Stimulated activated CD4-positive, alpha-beta T cell treated with anti-CD3 and anti-CD28 coated beads, Interleukin-1b, Interleukin-23, amount 100 ng/mL, for 4 hours (primary cell): ENCODE measurements at places on chromosomes 11 and 22.

GRCh38 chr11:35257281-35257680 is 118.3 kb downstream of the CD44 start:
- no peak for DNase-seq

- no peak for DNase-seq
Observed at GRCh38 chr11:65452806-65453490, 30.4 kb downstream of the NEAT1 start.

DNA sequence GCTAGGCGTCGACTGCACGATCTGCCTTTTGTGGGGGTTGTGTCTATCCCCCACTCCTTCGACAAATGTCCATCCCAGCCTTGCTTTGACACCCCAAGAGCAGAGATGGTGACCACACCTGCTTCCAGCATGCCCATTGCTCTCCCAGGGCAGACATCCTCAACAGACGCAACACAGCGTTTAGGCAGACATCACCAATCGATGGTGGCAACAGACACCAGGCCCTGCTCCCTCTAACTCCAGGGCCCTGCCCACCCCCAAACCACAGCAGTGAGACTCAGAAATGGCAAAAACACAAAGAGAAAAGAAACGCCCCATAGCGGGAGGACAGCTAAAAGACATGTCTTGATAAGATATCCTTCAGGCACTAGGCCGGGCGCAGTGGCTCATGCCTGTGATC is 150.9 kb downstream of the CRYBB2 start:
- no peak for DNase-seq

DNA sequence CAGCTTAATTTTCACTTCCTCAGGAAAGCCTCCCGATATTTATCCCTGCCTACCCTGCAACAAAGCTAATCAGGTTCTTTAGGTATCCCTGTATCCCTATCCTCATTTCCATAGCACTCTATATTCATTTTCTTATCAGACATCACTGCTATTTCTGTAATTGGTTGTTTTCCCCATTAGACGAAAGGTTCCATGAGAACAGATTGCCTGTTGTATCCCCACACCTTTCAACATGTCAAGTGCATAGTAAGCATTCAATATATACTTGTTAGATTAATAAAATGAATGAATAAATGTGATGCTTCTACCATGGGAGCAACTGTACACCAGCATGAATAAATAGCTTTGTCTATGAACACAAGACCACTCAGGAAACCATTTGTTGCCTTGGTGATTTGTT is 499.8 kb downstream of the DLG2 start:
- no peak for DNase-seq

GRCh38 chr22:17562906-17563870 is at the start of gene SLC25A18:
SLC25A18 (plus strand) TSS chr22:17563498; CDS start chr22:17579945, 16,447 bp downstream.
- DNase-seq: no peak

GRCh38 chr11:69440876-69441275 is 40.6 kb upstream of the LINC01488 start:
- no peak for DNase-seq

DNA sequence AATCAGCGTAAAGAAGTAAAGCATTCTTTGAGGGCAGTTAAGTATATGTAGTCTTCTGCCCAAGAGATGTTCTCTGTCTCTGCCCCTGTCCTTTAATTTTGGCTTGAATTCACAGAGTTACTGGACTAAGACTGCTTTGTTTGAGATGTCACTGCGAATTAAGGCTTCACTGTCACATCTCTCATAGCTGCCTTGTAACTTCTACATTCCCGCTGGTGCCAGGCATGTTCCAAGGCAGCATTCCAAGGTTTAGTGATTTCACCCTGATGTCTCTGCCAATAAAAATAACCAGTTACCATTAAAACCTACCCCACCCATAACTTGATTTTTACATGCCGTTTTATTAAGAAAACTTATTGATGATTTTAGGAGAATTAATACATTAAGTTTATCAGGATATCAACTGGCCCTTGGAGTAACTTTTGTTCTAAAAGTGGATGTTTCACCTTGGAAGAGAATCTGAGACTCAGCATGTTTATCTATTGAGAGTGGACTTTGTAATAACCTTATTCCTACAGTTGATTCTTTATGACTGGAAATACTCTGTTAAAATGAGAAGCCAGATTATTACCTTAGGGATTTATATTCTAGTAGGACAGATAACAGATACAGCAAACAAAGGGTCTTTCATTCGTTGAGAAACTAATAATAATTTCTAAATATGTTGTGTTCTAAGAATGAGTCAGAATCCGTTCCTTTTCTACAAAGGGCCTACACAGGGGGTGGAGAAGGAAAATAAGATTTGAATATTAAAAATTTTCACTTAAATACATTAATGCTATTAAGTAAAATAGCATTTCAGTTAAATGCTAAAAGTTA is 110.2 kb downstream of the UVRAG start:
- DNase-seq: no peak

DNA sequence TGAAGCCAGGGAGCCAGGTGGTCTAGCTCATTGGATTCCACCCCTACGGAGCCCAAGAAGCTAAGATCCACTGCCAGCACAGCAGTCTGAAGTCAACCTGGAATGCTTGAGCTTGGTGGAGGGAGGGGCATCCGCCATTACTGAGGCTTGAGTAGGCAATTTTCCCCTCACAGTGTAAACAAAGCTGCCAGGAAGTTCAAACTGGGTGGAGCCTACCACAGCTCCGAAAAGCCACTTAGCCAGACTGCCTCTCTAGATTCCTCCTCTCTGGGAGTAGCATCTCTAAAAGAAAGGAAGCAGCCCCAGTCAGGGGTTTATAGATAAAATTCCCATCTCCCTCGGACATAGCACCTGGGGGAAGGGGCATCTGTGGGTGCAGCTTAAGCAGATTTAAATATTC is 620.3 kb downstream of the NELL1 start:
- no peak for DNase-seq

DNA sequence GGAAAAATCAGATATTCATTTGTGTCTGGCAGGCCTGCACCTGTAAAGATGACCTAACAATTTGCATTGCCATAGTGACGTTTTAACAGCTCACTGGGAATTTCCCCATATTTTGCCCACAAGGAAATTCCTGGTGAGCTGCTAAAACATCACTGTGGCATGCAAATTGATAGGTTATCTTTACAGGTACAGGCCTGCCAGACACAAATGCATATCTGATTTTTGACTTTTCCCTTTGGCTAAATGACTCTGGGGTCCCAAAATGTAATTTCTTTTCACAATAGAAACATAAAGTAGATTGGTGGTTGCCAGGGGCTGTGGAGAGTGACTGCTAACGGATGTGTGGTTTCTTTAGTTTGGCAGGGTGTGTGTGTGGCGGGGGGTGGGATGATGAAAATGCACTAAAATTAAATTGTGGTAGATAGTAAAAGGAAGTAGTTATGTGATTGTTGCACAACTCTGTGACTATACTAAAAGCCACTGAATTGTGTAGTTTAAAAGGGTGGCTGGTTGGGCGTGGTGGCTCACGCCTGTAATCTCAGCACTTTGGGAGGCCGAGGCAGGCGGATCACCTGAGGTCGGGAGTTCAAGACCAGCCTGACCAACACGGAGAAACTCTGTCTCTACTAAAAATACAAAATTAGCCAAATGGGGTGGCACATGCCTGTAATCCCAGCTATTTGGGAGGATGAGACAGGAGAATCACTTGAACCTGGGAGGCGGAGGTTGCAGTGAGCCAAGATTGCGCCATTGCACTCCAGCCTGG is 18.5 kb upstream of the FEZ1 start:
- no peak for DNase-seq

GRCh38 chr11:61766353-61766841 is 14.0 kb downstream of the MYRF start:
- no peak for DNase-seq

- no peak for DNase-seq
Observed at GRCh38 chr22:27879923-27880322, 39.1 kb downstream of the PITPNB start.

- DNase-seq: no peak
Observed at GRCh38 chr11:132788816-132789325, 743.4 kb downstream of the OPCML start.

GRCh38 chr11:65651589-65652510 is 10.9 kb downstream of the RELA start:
- no peak for DNase-seq

- no peak for DNase-seq
Observed at GRCh38 chr11:125935056-125935455, 10.8 kb upstream of the VSIG10L2 start.

DNA sequence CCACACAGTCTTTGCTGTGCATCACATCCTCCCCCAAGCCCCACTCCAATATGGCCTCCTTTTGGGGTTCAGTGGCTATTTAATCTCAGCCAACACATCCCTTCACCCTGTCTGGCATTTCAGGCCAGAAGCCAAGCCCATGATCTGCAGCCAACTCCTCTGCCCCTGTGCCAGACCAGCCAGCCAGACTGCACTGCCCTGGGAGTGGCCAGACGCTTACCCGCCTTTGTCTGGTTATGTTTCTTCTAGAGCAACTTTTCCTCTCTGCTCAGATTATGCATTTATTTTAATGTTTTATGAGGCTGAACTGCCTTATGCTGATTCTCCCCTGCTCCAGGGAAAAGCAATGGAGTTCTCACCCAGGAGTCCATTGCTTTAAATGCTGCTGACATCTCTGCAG is 206.7 kb upstream of the TBCEL start:
- no peak for DNase-seq

GRCh38 chr11:65571940-65572339 is 398 bp upstream of the FAM89B start:
- DNase-seq: no peak

- no peak for DNase-seq
Observed at GRCh38 chr11:58938398-58938797, 890 bp upstream of the GLYATL1 start.

DNA sequence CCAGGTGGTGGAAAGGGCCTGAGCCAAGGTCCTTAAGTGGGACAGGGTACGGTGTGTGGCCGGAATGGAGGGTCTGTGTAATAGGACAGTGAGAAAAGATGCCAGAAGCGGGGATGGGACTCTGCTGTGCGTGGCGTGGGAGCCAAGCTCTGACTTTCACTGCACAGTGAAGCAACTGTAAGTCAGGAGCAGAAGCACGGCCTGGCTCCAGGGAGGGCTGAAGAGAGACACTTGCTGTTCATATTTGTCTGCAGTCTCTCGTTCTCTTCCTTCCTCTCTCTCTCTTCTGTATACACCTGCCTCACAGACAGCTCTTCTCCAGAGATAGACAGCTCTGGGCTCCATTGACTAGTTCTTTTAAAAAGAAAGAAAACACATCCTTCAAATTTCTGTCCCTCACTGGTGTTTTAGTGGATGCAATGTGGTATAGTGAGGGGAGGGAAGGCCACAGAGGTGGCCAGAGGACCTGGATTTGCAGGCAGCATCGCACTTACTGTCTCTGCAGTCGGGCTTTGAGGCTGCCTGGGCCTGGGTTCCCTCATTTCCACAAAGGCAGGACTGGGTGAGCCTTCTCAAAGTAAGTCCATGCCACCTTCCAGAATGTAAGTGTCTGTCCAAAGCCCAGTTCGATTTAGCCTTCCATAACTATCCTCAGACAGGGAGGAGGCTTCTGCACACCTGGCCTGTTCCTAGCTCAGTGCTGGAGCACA is 2.1 kb downstream of the IL17RA start:
- no peak for DNase-seq

- no peak for DNase-seq
Observed at GRCh38 chr11:128476729-128477128, 110.6 kb downstream of the ETS1 start.

- peak; percentile 48 for DNase-seq
Observed at GRCh38 chr11:72091292-72091691, 10.6 kb downstream of the LRRC51 start.

DNA sequence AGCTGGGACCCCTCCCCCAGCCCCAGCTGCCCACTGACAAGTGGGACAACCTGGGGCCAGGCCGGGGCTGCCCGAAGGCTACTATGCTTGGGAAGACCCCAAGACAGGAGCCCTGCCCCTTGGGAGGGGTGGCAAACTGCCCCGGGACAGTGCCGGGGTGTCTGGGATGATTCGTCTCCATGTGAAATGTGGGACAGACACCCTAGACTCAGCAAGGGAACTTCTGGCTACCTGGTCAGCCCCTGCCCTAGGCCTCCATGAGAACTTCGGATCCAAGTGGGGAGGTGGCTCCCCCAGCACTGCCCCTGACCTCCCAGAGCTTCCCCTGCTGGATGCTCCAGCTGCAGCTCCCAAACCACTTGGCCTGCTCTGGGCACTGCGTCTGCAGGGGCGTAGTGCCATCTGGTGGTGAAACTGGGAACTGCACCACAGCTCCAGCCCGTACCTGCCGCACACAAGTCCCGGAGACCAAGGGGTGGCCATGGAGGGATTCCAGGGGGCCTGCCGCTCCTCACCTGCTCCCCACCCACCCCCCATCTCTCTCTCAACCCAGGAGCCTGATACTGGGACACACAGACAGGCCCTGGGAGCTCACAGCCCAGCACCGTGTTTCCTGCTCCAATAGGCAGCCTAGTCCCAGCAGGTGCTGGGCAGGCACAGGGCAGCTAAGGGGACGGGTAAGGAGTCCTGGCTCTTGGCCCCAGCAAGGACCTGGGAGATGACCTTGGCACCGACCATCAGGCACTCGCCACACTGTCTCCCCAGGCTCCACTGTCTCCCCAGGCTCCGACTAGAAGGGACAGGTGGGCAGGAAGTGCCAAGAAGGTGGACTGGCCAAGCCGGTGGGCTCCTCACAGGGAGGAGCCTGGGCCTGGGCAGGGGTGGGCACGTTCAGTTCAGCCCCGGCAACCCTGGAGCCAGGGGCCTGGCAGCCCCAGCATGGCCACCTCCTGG is 194.1 kb downstream of the IGLL1 start:
- DNase-seq: peak; percentile 80

DNA sequence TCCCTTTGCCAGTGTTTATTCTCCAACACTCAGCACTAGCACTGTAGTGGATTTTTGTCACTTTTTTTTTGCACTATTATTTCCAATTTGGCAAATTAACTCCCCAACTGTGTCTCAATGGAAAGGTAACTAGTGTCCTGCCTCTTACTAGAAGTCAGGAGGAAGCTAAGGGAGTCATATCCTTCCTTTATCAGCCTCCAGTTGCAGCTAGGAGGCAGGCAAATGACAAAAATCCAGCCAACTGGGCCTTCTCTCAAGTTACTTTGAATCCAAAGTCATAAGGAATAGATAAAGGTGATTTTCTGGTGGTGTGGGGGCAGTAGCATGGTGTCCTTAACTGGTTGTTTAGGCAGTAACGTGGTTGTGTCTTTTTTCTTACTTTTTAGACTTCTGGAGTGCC is 15.6 kb upstream of the P4HA3 start:
- no peak for DNase-seq

- peak; percentile 25 for DNase-seq
Observed at GRCh38 chr11:11848891-11849746, 7.3 kb downstream of the USP47 start.
